CD4-positive, alpha-beta T cell treated with Interleukin-6 for 4 hours (primary cell): ENCODE measurements at places on chromosomes 1 and 21.

DNA sequence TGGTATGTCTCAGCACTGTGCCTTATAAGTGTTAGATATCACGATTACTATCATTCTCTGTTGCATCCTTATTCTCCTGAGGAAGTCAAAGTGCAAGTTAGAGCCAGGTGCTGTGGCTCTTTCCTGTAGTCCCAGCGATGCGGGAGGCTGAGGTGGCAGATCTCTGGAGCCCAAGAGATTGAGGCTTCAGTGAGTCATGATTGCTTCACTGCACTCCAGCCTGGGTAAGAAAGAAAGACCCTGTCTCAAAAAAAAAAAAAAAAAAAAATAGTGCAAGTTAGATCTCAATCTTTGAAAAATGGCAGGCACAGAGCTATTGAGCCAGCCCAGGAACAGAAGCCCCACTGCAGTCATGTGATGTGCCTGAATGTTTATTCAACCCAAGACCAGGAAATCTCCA is 147.8 kb upstream of the POGK start:
- DNase-seq, result no peak

- DNase-seq, result peak; percentile 67
These were observed 743 bp downstream of the PHF13 start for GRCh38 chr1:6614019-6614928.

- DNase-seq, result no peak
These were observed 35.5 kb downstream of the H3-3A start for GRCh38 chr1:226097866-226098625.

DNA sequence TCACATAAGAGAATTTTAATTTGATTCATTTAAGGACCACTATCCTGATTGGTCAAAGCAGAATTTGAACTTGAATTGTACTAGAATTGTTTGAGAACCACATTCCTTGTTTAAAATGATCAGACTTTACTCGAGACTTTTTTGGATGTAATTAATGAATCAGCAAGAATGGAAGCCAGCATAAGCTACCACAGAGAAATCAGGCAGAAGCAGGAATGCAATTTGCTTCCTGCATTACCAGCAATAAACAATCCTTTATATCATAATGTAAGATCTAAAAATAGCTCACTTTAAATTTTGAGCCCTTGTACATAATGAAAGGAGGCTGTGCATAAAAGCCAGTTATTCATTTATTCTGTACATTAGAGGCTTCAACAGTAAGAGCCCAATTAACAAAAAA is 119.8 kb upstream of the BACE2 start:
- DNase-seq, result no peak

DNA sequence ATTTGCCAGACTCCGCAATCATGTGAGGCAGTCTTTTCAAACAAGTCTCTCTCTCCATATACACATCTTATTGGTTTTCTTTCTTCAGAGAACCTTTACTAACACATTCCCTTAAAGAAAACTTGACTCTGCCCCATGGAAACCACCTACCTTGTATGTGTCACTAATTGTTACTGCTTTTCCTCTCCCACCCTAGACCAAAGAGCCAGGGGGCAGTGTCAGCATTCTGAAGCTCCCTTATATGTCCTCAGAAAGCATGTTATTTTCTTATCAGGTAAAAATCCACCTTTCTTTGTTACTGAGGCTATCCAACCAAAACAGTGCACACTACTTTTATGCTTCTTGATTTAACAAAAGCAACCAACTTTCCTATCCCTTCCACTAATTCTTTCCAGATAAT is 98.9 kb upstream of the SLC5A9 start:
- no peak for DNase-seq

- DNase-seq, result peak; percentile 74
These were observed 91.0 kb upstream of the KCNA3 start for GRCh38 chr1:110765640-110766335.

GRCh38 chr1:230570724-230571360 is 71.4 kb upstream of the COG2 start:
- DNase-seq, result no peak

GRCh38 chr1:107802654-107803053 is 162.3 kb downstream of the VAV3 start:
- DNase-seq, result no peak

- peak; percentile 1 for DNase-seq
These were observed 30.7 kb downstream of the VCAM1 start for GRCh38 chr1:100750005-100750885.

DNA sequence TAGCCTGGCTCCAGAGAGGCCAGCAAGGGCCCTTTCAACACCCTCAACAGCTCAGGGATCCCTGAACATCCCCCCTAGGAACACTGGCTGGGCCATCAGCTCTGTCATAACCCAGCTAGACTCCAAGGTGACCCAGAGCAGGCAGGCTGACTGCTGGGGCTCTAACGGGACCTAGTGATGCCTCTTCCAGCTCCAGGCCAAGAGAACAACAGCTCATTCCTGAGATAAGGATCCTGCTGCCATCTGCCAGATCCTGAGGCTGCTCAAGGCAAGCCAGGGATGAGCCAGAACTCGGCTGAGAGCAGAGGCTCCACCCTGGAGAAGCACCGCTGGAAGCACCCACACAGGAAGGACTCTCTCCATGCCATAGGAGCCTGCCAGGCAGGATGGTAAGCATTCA is 2.0 kb downstream of the VSIG8 start:
- no peak for DNase-seq

DNA sequence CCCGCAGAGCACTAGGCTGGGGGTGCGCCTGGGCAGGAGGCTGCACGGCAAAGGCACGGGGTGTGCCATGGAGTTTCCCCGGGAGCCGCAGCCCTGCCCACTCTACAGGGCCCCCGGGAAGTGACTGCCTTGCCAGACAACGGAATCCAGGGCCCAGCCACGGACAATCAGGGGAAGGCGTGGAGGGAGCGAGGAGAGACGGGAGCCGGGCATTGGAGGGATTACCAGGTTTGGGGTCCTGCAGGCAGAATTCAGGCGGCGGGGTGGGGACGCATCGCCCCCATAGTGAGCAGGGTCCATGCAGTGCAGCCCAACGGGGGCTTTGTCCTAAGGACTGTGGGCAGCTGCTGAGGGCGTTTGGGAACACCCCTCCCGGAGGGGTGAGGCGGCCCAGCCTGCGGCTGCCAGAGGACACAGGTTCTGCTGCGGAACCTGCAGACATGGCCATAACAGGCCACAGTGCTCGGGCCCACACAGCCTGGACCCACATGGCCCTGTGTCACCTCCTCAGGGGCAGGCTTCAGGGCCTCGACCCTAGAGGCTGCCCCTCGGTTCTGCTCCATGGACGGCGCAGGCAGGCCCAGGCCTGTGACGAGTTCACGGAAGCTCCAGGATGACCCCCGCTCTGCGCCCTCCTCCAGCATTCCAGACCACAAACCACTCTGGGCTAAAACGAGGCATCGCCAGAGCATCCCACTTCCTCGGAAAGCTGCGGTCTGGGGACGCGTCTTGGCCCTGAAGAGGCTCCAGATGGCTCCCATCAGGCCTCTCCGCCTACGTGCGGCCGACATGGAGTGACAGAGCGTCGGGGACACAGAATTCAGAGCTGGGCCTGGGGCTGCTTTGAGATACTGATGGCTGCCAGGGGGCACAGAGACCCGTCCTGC is 54.5 kb downstream of the COL6A1 start:
- DNase-seq, result no peak

DNA sequence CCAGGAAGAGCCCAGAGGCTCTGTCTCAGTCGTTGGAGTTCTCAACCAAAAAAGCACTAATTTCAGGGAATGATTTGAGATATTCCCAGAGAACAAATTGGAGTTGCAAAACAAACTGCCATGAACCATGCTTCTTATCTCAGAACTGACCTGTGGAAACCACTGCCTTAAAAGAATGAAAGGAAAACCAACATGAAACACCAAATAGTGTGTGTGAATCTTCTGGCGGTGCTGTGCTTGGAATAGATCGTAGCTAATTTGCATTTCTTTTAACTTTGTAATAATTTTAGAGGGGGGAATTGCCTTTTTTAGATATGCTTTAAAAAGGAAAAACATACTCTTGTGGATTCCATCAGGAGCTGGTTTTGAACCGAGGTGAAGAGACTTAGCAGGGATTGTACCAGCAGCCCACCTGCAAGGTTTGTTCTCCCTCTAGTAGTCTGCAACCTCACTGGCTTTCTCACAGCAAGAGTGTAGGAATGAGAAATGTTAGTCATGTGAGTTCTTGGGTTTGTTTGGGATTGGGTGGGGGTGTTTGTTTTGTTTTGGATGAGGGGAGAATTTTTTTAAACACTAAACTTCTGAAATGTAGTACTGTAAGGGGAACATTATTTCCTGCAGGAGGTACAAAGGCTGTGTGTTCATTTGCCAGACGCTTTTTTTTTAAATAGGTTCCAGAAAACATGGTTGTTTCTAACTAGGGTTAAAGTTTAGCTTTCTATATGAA is 45.7 kb upstream of the ANGPTL1 start:
- DNase-seq, result no peak

GRCh38 chr1:158559696-158560095 is 5.5 kb upstream of the OR6Y1 start:
- DNase-seq, result no peak

GRCh38 chr1:110857964-110858948 is 14.7 kb upstream of the CD53 start:
- DNase-seq, result no peak

DNA sequence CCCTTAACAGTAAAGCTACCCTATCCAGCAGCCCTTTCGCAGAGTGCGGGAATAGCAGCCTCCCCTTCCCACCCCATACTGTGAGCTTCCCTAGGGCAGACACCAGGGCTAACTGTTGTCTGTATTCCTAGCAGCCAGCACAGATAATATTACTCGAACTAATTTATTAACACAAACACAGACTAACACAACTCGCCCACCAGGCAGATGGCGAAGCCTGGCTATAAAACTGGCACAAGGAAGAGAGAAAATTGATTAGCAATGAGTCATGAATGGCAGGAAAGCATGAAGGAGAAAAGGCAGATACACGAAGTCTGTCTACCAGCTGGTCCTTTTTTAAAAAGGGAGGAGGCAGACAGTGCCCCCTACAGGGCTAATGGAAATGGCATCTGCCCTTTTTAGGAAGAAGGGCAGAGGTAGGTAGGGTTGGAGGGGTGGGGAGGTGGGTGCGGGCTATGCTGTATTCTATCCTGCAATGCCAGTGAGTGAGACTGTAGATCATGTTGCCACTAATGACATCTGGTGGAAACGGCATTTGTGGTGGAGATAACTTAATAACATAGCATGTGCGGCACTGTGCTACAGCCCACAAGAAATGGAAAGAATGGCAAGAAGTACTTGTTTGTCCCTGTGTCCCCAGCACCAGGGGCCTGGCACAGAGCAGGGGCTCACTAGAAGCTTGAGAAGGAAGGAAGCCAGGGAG is 30.6 kb upstream of the CTPS1 start:
- peak; percentile 55 for DNase-seq

DNA sequence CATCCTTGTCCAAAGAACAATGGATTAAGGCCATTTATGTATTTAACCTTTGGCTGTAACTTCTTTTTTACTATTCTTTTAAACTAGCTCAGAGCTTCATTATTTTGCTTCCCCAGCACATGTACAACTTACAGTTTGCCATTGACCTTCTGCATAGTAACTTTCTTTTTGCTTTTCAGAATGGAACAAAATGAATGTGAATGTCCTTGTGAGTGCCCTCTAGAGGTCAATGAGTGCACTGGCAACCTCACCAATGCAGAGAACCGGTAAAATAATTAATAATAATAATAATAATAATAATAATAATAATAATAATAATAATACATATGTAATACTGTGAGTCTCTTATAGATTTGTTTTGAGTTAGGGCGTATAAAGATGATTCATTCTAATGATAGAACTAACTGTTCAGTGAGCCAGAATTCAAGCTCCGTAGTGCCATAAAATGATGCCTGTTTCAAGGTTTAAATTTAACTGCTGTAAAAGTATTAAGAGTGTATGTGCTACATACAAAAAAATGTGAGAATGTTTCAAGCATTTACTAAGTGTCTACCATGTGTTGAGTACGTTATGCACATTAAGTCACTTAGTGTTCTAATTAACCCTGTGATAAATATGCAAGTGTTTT is 69.0 kb upstream of the RAVER2 start:
- DNase-seq, result peak; percentile 4

GRCh38 chr21:26245428-26245827 is 74.9 kb upstream of the APP start:
- DNase-seq, result no peak

GRCh38 chr1:222047366-222047765 is 305.5 kb upstream of the DUSP10 start:
- DNase-seq, result no peak

- DNase-seq, result no peak
These were observed 758 bp upstream of the SPRR5 start for GRCh38 chr1:152946248-152946647.

- DNase-seq, result no peak
These were observed 279.5 kb downstream of the DUSP10 start for GRCh38 chr1:221462345-221462744.

DNA sequence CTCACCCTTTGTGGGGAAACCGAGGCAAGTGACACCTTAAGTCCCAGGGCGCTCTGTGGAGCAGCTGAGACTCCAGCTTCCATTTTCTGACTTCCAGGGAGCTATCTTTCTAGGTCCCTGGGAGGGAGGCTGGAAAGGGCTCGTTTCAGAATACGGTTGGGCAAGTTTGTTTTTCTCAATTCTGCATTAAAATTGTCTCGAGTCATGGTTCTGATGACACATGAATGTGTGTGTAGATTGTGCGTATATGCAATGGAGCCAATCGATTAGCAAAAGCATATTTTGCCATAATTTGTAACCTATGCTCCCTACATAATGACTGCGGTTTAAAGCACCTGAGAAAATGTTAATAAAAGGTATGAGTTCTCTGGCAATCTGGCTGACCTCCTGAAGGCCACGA is 77.3 kb downstream of the SIK1 start:
- DNase-seq, result no peak

DNA sequence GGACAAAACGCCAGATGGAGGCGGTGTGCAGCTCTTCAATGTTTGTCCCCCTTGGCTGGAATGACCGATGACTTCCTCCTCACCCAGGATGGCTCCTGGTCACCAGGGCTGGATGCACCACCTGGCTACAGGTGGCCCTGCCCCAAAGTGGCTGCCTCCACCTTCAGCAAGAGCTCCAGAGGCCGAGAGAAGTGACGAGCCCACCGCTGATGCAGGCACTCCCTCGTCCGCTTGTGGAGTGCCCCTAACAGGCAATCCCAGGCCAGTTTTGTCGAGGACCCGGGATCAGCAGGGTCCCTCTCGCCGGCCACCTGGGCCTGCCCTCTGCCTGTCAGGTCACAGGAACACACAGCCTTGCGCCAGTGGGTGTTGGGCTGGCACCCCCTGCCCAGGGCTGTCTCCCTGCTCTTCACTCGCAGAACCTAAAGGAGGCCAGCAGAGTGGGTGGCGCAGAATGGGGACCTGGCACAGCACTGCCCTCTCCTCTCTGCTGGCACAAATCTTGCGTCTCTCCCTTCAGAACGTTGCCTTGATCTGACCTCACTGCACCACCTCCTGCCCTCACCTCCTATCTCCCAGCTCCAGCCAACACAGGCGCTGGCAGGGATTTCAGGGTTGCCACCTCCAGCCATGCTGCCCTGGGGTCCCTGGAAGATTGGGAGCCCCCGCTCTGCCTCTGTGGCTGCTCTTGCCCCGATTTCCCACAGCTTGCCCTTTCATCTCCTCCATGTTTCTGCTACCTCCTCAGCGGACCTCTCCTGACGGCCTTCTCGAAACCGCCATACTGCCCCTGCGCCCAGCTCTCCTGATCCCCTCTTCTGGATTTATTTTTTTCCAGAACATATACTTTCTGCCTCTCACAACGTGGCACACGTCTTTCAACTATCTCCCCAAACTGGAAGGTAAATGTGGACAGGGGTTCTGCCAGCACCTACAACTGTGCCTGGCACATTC is 38.6 kb downstream of the SLC45A1 start:
- no peak for DNase-seq
